CD8-positive, alpha-beta memory T cell (primary cell): ENCODE measurements at places on chromosomes 3 and 15.

- DNase-seq, result no peak
Measured at GRCh38 chr3:105195260-105195659, 171.4 kb upstream of the ALCAM start.

DNA sequence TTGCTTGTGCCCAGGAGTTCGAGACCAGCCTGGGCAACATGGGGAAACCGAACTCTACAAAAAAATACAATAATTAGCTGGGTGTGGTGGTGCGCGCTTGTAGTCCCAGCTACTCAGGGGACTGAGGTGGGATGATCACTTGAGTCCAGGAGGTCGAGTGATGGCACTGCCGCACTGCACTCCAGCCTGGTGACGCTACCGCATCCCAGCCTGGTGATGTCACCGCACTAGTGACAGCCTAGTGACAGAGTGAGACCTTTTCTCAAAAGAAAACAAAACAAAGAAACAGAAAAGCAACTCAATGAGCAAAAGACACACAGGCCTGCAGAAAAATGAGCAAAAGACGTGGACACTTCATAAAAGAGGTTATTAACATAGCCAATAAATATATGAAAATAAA, 19.9 kb upstream of the SYNM start:
- no peak for DNase-seq

DNA sequence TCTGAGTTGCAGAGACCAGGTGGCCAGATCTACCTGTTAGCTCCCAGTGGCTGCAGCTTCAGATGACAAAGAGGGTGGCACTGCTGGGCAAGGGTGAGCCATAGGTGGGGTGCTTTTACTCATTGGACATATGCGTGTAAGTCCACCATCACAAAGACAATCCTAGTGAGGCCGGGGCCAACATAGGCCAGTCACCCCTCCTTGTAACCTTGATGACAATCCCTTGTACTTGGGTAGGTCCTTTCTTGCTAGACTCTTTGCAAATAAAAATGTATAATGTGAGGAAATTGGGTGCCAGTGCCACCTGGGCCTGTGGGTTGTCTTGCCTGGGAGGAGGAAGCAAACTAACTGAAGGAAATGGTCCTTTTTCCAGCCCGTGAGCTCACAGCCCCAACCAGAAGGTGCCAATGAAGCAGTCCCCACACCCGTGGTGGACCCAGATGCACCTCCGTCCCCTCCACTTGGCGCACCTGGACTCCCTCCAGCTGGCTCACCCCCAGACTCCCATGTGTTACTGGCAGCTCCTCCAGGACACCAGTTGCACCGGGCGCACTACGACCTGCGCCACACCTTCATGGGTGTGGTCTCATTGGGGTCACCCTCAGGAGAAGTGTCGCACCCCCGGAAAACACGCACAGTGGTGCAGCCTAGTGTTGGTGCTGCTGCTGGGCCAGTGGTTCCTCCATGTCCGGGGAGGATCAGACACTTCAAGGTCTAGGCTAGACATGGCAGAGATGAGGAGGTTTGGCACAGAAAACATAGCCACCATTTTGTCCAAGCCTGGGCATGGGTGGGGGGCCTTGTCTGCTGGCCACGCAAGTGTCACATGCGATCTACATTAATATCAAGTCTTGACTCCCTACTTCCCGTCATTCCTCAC, 7.6 kb downstream of the AHSG start:
- no peak for DNase-seq

GRCh38 chr3:55826731-55827496, 339.8 kb upstream of the WNT5A start:
- DNase-seq, result no peak

GRCh38 chr15:82304778-82305090, 42.1 kb downstream of the SAXO2 start:
- no peak for DNase-seq
